ENCODE measurements at places on chromosomes 2 and 18. TPM values are rescaled to one million over a fixed set of nuclear protein-coding genes. Genes with fewer than 3 reads are reported as not detected.

GRCh38 chr18:57150828-57151227 is 3.9 kb downstream of the BOD1L2 start:
- H3K27ac ChIP-seq, result no peak overlapping the region
- H3K27me3 ChIP-seq, result peaks cover 6% of the 10 kb centered on the region
- DNase-seq, result no peak
- no peaks in the 10 kb centered on the region for H3K4me1 ChIP-seq

DNA sequence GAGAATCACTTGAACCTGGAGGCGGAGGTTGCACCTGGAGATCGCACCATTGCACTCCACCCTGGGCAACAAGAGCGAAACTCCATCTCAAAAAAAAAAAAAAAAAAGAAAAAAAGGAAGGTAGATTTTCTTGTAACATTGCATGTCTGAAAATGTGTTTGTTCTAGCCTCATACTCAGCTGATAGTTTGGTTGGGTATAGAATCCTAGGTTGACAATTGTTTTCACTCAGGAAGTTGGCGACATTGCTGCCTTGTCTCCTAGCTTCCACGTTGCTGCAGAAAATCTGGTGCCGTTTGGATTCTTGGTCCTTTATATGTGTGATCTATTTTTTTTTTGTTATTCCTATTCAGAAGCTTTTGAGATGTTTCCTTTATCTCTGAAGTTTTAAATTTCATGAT is 4.7 kb downstream of the ING5 start:
- DNase-seq, result no peak
- H3K4me1 ChIP-seq, result peaks cover 12% of the 10 kb centered on the region
- H3K36me3 ChIP-seq, result peaks cover 61% of the 10 kb centered on the region
- no peak overlapping the region for H3K27ac ChIP-seq
- no peak overlapping the region for H3K4me3 ChIP-seq

DNA sequence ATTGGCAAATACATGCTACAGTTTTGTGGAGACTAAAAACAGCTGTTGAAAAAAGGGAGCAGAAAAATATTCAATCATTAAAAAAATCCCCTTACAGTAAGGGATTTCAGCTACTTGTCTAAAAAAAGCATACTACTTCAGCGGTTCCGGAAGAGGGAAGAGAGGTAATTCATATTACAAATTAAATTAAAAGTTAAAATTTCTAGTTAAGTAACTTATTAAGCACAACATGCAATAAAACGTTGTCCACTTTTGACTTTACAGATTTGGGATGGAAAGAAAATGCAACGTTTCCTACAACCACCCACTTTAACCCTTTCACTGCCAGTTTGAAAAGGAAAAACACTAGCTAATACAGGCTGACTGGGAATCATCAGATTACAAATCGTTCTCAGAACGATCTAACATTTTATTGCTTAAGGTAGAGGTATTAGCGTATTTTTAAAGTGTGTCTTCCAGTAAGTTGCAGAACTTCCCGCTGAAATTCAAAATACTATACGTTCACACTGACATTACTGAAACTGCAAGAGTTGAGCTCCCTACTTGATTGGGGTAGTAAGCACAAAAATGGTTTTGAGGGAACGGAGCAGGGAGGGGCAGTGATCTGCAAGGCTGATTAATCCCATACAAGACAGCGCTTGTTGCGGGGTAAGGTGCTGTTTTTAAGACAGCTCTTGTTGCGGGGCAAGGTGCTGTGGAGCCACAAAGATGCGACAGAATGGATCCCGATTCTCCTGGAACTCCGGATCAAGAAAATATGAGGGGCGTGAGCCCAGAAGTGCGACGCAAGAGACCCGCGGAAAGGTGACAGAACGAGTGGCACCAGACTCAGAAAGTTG is 743 bp downstream of the HADHA start:
- peaks cover 66% of the 10 kb centered on the region for H3K4me1 ChIP-seq
- no peaks in the 10 kb centered on the region for H3K27me3 ChIP-seq
- H3K27ac ChIP-seq, result peak overlapping the region; percentile 96
- peak overlapping the region; percentile 89 for H3K4me3 ChIP-seq
- no peak for DNase-seq

- H3K27ac ChIP-seq, result peak overlapping the region; percentile 31
- H3K4me3 ChIP-seq, result peak overlapping the region; percentile 27
- peaks cover 60% of the 10 kb centered on the region for H3K36me3 ChIP-seq
- H3K27me3 ChIP-seq, result no peaks in the 10 kb centered on the region
- DNase-seq, result peak; percentile 65
These were observed 5.5 kb downstream of the DCTN1 start for GRCh38 chr2:74374509-74375205.

GRCh38 chr18:49626842-49627467 is 65.1 kb downstream of the LIPG start:
- no peak overlapping the region for H3K4me3 ChIP-seq
- H3K36me3 ChIP-seq, result no peaks in the 10 kb centered on the region
- no peak for DNase-seq
- H3K27ac ChIP-seq, result no peak overlapping the region
- H3K4me1 ChIP-seq, result no peaks in the 10 kb centered on the region

DNA sequence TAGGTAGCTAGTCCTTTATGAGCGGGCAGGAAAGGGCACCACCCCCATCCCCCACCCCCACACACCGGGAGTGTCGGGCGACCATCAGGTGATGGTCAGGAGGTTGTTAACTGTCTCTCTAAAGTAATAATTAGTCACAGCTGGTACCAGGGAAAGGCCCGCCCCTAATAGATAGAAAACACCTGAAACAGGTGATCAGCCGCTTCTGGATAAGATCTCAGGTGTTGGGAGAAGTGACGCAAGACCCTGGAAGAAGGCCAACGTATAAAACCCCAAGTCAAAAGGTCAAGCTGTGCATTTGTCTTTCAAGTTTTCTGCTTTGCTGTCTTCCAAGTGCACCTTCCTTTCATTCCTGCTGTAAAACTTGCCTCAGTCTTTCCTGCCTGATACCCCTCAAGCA is 59.6 kb upstream of the LINC00305 start:
- H3K4me1 ChIP-seq, result no peaks in the 10 kb centered on the region
- H3K27ac ChIP-seq, result no peak overlapping the region
- H3K27me3 ChIP-seq, result no peaks in the 10 kb centered on the region
- no peaks in the 10 kb centered on the region for H3K36me3 ChIP-seq
- DNase-seq, result no peak

GRCh38 chr18:61679836-61680235 is 213.0 kb downstream of the RNF152 start:
- no peak for DNase-seq
- H3K36me3 ChIP-seq, result no peaks in the 10 kb centered on the region

The ALK gene
- 1.1 TPM for total RNA-seq

The NAT8 gene
- not detected for total RNA-seq

The PROC gene
- not detected for total RNA-seq

The GPR75 gene
- 3.2 TPM for total RNA-seq

The PCARE gene
- total RNA-seq, result 0.95 TPM
